ENCODE measurements at places on chromosomes 7 and 10.

GRCh38 chr7:116511552-116512519 is 12.3 kb downstream of the CAV2 start:
- no peak for DNase-seq

- DNase-seq: no peak
These were observed 64.4 kb upstream of the EMX2 start for GRCh38 chr10:117477961-117478670.

DNA sequence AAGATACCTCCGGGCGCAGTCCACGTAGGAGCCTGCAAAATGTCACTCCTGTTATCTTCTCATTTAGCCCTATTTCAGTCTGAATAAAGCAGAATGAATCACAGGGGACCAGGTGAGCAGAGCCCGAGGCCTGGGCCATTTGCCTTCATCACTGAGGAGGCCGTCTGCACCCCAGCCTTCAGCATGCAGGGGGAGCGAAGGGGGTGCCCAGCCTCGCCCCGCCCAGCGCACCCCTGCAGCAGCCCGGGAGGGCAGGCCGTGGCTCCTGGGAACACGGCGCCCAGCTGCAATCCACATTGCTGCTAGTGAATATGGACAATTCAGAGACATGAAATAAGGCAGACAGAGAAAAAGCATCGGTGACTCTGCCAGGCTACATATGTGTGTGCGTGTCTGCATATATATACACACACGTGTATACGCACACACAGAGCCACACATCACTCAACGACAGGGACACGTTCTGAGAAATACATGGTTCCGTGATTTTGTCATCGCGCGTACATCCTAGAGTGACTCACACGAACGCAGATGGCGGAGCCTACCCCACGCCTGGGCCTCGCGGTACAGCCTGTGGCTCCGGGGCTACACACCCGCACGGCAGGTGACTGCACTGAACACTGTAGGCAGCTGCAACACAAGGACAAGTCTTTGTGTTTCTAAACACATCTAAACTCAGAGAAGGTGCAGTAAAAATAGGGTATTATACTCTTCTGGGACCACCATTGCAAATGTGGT is 15.2 kb upstream of the ELFN1 start:
- DNase-seq: no peak

- DNase-seq: no peak
These were observed 1.1 kb downstream of the RASSF4 start for GRCh38 chr10:44960482-44961229.

GRCh38 chr7:20280475-20281351 is 50.0 kb upstream of the ITGB8 start:
- DNase-seq: no peak

DNA sequence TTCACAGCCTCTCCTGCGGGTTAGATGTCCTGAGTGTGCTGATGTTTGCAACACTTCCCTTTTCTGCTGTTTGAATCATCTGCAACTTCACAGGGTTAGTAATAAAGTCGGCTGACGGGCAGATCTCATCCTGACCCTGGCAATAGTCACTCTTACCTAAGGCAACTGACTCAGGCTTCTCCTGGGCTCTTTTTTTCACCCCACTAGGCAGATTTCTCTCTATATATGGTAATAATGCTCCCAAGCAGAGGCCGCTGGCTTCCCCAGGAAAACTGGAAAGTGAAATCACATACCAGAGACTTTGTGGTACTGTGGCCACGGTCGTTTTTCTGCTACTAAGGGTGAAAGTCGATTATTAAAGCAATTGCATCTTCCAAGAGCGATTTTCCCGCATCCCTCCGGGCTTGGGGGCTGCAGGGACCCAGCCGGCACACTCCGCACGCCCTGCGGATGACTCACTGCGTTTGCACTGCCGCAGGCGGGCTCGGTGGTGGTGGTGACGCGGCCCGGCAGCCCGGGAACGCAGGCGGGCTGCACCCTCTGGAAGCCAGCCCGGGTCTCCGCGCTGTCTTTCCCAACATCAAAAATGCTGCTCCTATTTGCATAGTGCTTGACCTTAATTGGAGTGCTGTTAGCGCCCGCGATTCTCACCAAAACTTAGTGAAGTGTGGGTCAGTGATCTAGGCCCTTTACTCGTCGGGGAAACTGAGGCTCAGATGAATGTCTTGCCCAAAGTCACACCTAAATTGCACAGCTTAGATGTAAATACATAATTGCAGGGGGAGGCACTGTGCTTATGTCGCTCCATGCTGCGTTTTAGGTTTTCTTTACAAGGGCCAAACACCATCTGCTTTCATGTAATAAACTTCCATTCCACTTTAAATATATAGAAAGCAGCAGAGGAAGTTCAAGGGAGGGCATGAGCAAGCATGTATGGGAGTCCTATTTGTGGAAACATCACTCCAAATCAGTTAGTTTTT is 47.6 kb upstream of the ITGB1 start:
- no peak for DNase-seq

- DNase-seq: no peak
These were observed 11.6 kb upstream of the KAT6B start for GRCh38 chr10:74814797-74815196.

DNA sequence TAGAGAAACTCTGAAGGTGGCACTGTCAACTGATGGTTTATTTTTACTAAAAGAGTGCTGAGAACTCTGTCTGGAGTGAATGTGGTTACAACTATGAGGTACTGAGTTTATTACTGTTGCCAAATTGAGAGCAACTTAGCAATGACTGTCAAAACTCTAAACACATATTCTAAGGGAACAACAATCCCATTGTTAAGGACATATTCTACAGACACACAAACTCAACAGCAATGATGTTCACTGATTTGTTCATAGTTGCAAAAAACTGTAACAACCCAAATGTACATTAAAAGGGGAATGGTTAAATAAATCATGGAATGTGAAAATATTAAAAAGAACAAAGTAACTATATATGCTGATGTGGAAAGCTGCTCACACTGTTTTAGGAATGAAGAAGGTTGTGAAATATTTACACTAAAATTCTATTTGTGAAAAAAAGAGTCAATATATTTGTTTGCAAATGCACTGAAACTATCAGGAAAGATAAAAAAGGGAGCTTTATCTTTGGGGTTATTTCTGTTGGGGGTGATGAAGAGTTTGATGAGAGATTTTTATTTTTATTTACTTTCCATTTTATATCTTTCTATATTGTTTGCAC is 12.9 kb downstream of the PON2 start:
- DNase-seq: no peak
